ENCODE measurements at places on chromosomes 5 and 9.
A peak's percentile ranks its signal among the peaks of the same experiment; 100 is the strongest.

DNA sequence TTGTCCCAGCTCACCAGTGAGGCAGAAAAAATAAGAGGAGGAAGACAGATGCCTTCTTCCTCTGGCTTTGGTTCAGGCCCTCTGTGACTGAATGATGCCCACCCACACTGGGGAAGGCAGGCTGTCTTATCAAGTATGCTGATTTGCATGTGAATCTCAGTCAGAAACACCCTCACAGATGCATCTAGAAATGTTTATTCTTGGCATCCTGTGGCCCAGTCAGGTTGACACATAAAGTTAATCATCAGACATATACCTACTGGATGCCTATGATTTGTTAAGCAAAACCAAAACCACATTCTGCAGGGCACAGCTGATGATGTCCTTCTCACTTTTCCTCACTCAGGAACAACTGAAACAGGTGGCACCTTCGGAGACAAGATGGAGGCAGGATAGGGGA is 243.4 kb upstream of the KCNN2 start:
- DNase-seq: no peak

GRCh38 chr5:33281431-33281843 is 159.3 kb upstream of the TARS1 start:
- no peak for DNase-seq

- no peak for DNase-seq
Measured at GRCh38 chr5:152704286-152704685, 299.2 kb upstream of the NMUR2 start.

GRCh38 chr9:109862452-109862851 is 82.5 kb downstream of the PALM2AKAP2 start:
- DNase-seq: no peak

- DNase-seq: no peak
Measured at GRCh38 chr5:61758711-61759110, 426.7 kb downstream of the ZSWIM6 start.

DNA sequence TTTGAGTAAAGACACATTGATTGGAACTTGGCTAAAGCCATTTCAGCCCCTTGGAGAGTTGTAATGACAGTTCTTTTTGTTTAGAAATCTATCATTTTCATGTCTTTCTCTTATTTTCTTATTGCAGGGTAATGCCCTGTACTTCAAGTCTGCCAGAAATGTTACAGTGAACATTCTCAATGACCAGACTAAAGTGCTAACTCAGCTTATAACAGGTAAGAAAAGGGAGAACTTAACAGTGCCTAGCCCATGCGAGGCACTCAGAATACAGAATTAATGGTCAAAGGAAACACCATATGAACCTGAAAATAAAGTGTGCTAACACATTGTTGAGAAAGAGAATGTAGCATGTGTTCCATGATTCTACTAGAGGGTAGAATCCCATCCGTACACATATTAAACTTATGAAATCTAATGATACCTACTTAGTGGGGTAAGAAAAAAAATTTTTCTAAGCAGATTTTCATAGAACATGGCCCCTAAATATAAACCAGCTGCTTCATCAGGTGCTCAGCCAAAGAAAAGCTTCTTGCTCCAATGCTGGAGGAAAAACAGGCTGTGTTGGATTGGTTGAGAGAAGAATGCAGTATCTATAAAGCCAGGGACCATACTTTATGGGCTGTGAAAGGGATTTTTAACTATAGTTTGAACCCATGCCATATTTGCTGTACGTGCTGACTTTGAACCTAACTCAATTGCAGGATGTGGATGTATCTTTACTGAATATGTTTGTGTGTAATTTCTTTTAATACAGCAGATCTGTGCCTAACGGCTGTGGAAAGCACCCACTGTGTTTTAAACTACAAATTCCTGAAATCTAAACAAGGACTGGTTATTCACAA is 260.8 kb upstream of the PPP1R2B start:
- no peak for DNase-seq

DNA sequence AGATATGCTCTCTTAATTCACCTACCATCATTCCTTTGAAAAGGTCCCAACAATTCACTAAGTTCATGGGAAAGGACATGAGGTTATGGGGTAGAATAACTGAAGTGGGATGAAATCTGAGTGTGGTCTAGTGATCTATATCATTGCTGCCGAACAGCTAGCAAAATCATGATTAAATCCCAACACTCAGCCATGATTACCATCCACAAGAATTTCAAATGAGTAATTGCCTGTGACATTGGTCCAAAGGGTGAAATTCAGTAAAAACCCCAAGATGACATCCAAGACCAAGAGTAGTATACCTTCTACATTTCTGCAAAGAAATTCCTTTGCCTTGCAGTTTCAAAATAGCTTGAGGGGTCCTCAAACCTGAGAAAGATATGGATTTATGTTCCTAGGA is 225.6 kb downstream of the SPOCK1 start:
- DNase-seq: no peak

DNA sequence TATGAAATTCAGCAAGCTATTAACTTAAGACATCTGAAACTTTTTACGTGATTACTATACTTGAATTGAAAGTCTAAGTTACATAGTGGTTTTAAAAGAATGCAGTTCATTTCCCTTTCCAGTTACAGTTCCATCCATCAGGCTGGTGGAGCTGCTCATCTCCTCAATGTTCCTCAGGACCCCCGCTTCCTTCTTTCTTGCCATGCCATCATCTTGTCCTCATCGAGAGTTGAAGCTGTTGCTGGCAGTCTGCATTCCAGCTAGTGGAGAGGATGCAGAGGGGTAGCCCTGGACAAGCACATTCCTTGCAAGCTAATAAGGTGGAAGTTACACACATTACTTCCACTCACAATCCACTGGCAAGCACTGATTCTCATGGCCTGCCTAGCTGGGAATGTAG is 8.8 kb upstream of the RNF183 start:
- no peak for DNase-seq

- DNase-seq: no peak
Measured at GRCh38 chr9:14887149-14887548, 23.1 kb downstream of the FREM1 start.

DNA sequence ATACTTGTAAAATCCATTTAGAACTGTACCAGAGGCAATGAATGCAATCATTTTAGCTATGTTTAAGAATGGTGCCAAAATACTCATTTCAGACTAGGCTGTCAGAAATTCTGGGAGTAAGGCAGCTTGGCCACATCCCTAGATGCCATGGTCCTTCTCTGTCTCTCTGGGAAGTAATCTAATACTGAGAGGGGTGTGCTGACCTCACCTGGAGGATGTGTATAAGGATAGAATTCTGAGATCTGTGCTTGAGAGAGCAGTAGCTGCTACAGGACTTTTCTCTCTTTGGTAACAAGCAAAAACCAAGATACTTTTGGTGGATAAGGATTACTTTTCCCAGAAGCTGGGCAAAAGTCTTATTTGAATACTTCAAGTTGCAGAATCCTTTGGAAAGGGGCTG is 68.1 kb upstream of the MRPS30 start:
- DNase-seq: no peak

GRCh38 chr5:78612227-78613150 is 36.1 kb downstream of the LHFPL2 start:
- DNase-seq: no peak

GRCh38 chr5:106127341-106127781 is 1543.4 kb downstream of the EFNA5 start:
- no peak for DNase-seq

GRCh38 chr5:173090639-173091038 is 34.5 kb downstream of the CREBRF start:
- DNase-seq: peak; percentile 20

DNA sequence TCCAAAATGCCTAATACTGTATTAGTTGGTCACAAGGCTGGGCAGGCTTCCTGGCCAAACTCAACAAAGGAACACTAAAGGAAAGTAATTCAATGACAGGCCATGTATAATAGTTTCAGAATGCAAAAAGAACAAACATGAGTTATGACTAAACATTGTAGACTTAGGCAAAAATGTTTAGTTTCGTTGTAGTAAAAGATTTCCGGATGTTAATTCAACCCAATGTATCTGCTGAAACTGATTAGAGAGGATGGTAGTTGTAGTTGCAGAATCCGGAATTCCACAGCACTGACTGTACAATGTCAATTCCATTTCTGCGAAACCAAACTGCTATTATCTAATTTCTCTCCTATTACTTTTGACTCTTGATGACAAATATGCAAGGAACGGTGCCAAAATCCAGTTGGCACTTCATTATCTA is 117.9 kb upstream of the FST start:
- DNase-seq: no peak

GRCh38 chr9:14399756-14400657 is 86.1 kb upstream of the NFIB start:
- DNase-seq: no peak

DNA sequence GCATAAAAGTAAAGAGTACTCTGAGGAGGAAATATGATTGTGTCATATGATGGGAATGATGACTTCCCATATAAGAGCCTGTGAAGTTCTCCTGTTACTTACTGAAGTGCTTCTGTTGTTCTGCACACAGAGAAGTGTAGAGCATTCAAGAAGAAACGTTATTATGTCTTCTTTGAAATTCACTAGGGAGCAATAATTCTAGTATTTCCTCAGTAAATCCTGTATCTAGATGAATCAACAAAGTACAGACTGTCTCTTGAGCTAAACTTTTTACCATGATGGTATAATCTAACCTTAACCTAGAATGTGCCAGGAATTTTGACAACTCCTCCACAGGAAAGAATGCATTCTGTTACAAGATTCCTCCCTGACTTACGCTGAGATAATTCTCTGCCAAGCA is 18.9 kb upstream of the GHR start:
- DNase-seq: no peak

GRCh38 chr9:130528674-130529073 is 50.7 kb upstream of the FUBP3 start:
- no peak for DNase-seq

DNA sequence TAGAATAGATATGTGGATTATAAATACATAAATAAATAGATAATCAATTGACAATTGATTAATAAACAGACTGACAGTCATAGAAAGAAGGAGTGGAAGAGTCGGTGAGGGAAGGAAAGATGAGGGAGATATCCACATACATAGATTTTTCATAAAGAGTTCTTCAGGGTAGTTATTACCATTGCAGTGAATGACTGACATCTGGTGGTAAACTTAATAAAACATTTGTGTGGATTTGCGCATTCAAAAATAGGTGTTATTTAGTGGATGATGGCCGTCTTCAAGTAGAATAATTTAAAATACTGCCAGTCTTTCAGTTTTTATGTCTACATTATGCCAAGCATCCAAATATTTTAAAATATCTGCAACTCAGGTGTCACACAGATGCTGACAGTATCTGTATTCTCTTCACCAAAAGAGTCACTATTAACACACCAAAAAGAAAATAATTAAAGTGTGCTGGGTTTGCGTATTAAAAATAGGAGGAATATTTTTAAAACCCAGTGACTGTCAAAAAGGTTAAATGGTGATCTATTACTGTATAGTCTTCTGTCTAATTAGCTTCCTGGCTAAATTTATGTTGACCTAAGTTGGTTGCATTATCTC is 78.8 kb downstream of the GIN1 start:
- DNase-seq: peak; percentile 66

GRCh38 chr9:137191691-137192447 is 3.4 kb downstream of the SSNA1 start:
- no peak for DNase-seq
